Activated CD4-positive, alpha-beta T cell treated with anti-CD3 and anti-CD28 coated beads, Interleukin-2, amount 10 ng/mL, durations not matched to agents 7 days and 5 days (primary cell): ENCODE measurements at places on chromosomes 16 and 17. TPM values are rescaled to one million over a fixed set of nuclear protein-coding genes. Genes with fewer than 3 reads are reported as not detected.

- no peak overlapping the region for H3K4me3 ChIP-seq
- no peak for DNase-seq
- no peaks in the 10 kb centered on the region for H3K36me3 ChIP-seq
- no peaks in the 10 kb centered on the region for H3K4me1 ChIP-seq
Measured at GRCh38 chr16:14405611-14406537, 224.2 kb downstream of the PARN start.

DNA sequence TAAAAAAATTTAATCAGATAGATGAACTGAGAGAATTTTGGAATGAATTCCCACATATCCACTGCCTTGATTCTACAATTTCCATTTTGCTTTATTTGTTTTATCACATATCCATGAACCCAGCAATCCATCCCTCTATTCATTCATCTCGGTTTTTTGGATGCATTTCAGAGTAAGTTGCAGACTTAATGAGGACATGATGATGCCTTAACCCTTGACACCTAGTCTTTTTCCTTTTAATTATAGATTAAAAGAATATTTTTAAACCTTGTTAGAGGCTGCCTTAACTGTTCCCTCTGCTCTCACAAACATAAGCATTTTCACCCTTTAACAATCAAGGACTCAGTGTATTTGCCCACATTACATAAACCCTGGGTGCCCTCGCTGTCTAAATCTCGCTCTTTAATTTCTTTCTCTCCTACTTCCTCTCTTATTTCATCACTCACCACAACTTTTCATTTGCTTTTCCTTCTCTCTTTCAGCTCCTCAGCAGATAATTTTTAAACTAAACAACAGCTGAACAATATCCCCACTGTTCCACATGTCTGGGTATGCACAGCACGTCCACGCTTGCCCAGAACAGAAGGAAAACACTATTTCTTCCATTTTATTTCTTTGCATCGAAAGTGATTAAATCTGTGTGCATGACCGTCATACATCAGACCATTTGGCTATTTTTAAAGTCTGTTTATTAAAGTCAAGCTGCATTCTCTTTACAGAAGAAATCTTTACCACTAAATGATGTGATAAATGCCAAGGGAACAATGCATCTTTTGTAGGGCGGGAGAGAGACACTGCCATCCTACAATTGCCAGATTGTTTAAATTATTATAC, 39.9 kb downstream of the IQCK start:
- no peaks in the 10 kb centered on the region for H3K27me3 ChIP-seq
- H3K36me3 ChIP-seq, result no peaks in the 10 kb centered on the region
- DNase-seq, result no peak
- no peaks in the 10 kb centered on the region for H3K4me1 ChIP-seq
- H3K4me3 ChIP-seq, result no peak overlapping the region
- no peak overlapping the region for H3K27ac ChIP-seq

DNA sequence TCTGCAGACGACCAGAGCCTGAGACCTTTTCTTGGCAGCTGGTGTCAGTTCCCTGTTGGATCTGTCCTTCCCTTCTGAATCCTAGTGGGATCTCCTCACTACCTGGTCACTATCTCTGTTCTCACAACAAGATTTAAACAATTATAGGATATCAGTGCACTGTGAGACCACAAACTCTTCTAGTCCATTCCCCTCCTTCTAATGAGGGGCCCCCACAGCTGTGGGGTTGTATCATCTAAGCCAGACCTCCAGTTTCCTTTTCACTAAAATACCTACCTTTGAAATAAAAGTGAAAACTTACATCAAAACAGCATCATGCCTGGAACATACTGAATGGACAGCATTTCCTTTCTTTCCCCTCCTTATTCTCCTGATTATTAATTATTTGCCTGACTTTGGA, 233.2 kb downstream of the PRKCA start:
- H3K27me3 ChIP-seq, result no peaks in the 10 kb centered on the region
- peak overlapping the region; percentile 20 for H3K27ac ChIP-seq
- DNase-seq, result no peak
- no peak overlapping the region for H3K4me3 ChIP-seq
- H3K4me1 ChIP-seq, result peaks cover 36% of the 10 kb centered on the region

DNA sequence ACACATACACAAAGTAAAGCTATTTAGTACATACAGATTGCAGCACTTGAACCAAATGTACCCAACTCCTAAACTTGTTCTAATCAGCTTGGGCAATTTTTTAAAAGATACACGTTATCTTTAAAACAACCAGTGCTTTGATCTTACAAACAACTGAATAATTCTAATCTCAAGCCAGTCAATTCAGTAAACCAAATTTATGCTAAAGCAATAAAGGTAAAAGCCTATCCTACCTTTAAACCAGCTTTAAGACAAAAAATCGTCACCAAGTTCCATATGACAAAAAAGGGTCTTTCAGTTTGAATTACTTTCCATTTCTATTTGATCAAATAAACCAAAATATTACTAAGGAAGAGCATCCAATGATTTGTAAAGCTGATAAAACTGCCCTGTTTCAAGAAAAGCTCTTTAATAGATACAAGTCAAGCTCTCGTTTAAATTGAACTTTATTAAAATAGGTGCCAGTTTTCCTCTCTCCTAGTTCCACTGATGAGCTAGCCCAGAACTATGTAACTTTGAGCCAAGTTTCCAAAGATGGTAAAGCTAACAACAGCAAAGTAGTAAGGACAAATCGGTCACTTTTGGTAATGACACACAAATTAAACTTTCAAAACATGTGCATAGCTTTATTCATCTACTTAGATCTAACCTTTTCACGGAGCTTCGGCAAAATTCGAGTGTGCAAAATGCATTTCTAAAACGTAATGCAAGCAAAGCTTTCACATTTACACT, 10.2 kb downstream of the CRYBA1 start:
- no peak overlapping the region for H3K27ac ChIP-seq
- peaks cover 5% of the 10 kb centered on the region for H3K4me1 ChIP-seq
- H3K36me3 ChIP-seq, result peaks cover 39% of the 10 kb centered on the region
- H3K4me3 ChIP-seq, result no peak overlapping the region

DNA sequence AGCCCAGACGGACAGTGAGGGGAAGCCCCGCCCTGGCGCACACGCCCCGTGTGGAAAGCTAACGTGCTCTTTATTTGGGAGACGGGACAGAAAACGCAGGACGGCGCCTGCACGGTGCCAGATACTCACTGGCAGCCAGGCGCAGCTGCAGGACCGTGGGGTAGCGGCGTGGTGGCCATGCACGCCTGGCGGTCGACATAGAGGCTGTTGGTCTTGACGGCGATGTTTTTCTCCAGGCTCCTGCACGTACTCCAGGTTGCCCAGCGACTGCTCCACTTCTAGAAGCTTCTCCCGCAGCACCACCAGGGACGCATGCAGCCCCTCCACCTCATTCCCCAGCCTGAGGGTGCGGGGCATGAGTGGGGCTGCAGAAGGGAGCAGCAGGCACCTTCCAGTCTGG, 5.1 kb upstream of the C1QTNF8 start:
- no peak overlapping the region for H3K27ac ChIP-seq
- H3K4me3 ChIP-seq, result no peak overlapping the region
- no peaks in the 10 kb centered on the region for H3K4me1 ChIP-seq
- H3K27me3 ChIP-seq, result no peaks in the 10 kb centered on the region

DNA sequence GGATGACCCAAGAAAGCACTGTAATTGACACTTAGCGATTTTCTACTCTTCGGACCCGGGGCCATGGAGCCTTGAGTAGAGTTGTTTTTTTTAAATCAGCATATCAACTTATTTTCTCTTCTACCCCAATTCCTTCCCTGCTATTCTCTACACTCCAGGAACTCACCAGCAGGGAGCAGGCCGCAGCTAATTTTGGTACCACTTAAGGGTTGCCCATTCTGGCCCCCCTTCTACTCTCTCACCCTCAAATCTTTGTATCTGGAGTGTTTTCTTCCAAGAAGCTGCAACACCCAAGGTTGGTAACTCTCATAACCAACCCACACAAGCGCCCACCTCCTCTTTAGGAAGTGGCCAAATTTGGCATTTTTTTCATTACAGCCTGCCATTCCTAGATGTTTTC, 5.5 kb upstream of the ERAL1 start:
- no peak overlapping the region for H3K4me3 ChIP-seq
- H3K27me3 ChIP-seq, result no peaks in the 10 kb centered on the region
- H3K36me3 ChIP-seq, result no peaks in the 10 kb centered on the region
- peaks cover 11% of the 10 kb centered on the region for H3K4me1 ChIP-seq
- no peak for DNase-seq
- no peak overlapping the region for H3K27ac ChIP-seq

DNA sequence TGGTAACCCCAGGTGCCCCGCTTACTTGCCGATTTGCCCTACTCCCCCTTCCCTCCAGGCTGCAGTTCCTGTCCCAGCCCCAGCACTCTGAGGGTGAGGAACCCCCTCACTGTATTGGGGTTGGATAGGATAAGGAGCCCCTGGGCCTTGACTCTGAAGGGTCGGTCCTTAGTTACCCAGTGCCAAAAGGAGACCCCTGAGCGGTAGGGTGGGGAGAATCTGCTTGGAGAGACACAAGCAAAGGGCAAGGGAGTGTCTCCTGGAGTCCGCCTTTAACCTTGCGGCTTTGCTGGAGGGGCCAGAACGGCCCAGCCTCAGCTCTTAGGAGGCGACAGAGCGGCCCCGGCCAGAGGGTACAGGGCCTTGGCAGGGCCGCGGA, 13.0 kb downstream of the CARD14 start:
- H3K27ac ChIP-seq, result no peak overlapping the region
- no peaks in the 10 kb centered on the region for H3K36me3 ChIP-seq
- H3K4me3 ChIP-seq, result no peak overlapping the region
- H3K4me1 ChIP-seq, result no peaks in the 10 kb centered on the region

- H3K36me3 ChIP-seq, result no peaks in the 10 kb centered on the region
- H3K4me1 ChIP-seq, result peaks cover 2% of the 10 kb centered on the region
- H3K27ac ChIP-seq, result no peak overlapping the region
- peaks cover 14% of the 10 kb centered on the region for H3K27me3 ChIP-seq
- DNase-seq, result no peak
- H3K4me3 ChIP-seq, result no peak overlapping the region
Measured at GRCh38 chr17:51662204-51663056, 402.1 kb downstream of the UTP18 start.

DNA sequence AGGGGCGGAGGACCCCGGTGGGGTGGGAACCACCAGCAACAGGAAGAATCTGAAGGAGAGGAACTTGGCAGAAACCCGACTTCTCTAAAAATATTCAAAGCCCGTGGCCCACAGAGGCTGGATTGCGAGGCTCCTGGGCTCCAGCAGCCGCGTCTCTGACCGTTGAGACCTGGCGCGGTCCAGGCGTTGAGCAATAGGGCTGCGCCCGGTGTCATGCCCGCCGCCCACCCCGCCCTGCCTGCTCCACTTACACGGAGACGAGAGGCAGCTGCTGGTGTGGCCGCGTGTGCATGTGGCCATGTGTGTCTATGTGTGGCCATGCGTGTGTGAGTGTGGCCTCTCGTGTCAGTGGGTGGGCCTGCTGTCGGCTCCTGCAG, 83.6 kb downstream of the IRF8 start:
- no peak for DNase-seq
- no peaks in the 10 kb centered on the region for H3K36me3 ChIP-seq
- no peak overlapping the region for H3K4me3 ChIP-seq
- H3K27ac ChIP-seq, result no peak overlapping the region

GRCh38 chr16:88983771-88984687, 7.0 kb upstream of the CBFA2T3 start:
- no peak overlapping the region for H3K4me3 ChIP-seq
- H3K36me3 ChIP-seq, result no peaks in the 10 kb centered on the region
- no peak for DNase-seq
- H3K4me1 ChIP-seq, result no peaks in the 10 kb centered on the region

DNA sequence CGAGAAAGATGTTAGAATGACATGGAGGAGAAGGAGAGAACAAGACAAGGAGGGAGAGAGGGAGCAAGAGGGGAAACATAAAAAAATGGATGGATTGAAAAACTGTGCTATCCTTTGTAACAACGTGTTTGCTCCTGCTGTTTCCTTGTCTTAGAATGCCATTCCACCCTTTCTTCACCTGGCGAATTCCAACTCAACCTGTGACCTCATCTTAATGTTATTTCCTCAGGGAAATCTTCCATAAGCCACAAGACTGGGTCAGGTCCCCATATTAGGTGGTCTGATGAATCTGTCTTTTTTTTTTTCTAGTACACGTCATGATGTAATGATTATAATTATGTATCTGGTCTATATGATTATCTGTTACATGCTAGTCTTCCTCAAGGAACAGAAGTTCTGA, 195.0 kb upstream of the MAF start:
- no peaks in the 10 kb centered on the region for H3K27me3 ChIP-seq
- H3K4me1 ChIP-seq, result no peaks in the 10 kb centered on the region
- no peak for DNase-seq
- no peak overlapping the region for H3K4me3 ChIP-seq
- no peaks in the 10 kb centered on the region for H3K36me3 ChIP-seq

GRCh38 chr16:58198022-58198683, at the start of gene CSNK2A2:
TSS of gene CSNK2A2 (minus strand) at chr16:58198106. CDS start at chr16:58197736, 370 bp downstream.
- peaks cover 26% of the 10 kb centered on the region for H3K36me3 ChIP-seq
- DNase-seq, result peak; percentile 69
- peak within 1 kb of the TSS; percentile 84 for H3K27ac ChIP-seq
- H3K4me1 ChIP-seq, result peaks cover 38% of the 10 kb centered on the region
- peaks cover 18% of the 10 kb centered on the region for H3K27me3 ChIP-seq

DNA sequence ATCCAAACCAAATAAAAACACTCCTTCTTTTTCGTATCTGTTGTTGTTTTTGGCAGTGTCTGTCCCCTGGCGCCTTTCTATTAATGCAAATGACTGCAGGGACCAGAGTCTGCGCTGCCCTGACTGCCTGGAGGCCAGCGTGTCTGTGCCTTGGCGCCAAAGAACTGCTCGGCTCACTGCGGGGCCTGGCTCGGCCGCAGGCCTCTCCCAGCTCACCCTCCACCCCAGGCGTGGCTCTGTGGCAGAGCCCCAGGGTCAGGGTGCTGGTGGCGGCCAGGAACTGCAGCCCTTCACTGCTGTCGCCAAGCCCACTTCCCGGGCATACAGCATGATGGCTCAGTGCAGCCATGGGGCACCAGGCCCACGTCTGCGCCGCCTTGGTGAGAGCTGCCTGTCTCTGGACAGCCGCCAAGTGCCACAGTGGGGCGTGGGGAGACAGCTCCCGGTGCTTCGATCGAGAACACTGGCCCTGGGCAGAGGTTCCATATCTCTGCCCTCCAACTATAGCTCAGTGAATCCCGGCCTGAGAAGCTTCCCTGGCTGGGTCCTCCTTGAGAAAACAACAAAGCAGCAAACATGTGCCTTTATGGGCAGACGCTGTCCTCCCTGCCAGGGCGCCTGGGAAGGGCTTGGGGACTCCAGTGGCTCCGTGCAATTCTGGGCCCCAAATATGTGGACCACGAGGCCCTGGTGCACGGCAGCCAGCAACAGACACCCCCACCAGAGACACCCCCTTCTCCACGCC, 11.1 kb downstream of the CANT1 start:
- no peak overlapping the region for H3K27ac ChIP-seq
- no peak for DNase-seq
- no peaks in the 10 kb centered on the region for H3K27me3 ChIP-seq
- peaks cover 35% of the 10 kb centered on the region for H3K36me3 ChIP-seq
- H3K4me3 ChIP-seq, result no peak overlapping the region
- peaks cover 9% of the 10 kb centered on the region for H3K4me1 ChIP-seq

GRCh38 chr17:14605267-14605599, 304.4 kb downstream of the HS3ST3B1 start:
- no peaks in the 10 kb centered on the region for H3K36me3 ChIP-seq
- H3K4me3 ChIP-seq, result no peak overlapping the region
- no peaks in the 10 kb centered on the region for H3K27me3 ChIP-seq
- DNase-seq, result no peak
- H3K4me1 ChIP-seq, result peaks cover 3% of the 10 kb centered on the region

Gene LRRC37B
- 33.0 TPM for total RNA-seq

Gene ZG16B
- total RNA-seq, result 3.1 TPM

Gene ERN2
- not detected for total RNA-seq

Gene SLC35G6
- not detected for total RNA-seq

Gene COG1
- 29.2 TPM for total RNA-seq

Gene MMP28
- not detected for total RNA-seq

Gene SLC6A4
- 0.12 TPM for total RNA-seq

Gene NUPR1
- total RNA-seq, result not detected

Gene TBX21
- 16.0 TPM for total RNA-seq

Gene CDH8
- total RNA-seq, result not detected

Gene NPIPA8
- total RNA-seq, result 55.3 TPM
